Naive thymus-derived CD8-positive, alpha-beta T cell (primary cell): ENCODE measurements at places on chromosomes 1 and 21. TPM values are rescaled to one million over a fixed set of nuclear protein-coding genes. Genes with fewer than 3 reads are reported as not detected.

The SEMA6C gene
- 13.2 TPM for total RNA-seq

The SLC26A9 gene
- total RNA-seq, result not detected

The SELL gene
- 549 TPM for total RNA-seq

The FCER1G gene
- total RNA-seq, result 27.7 TPM

The TMEM54 gene
- not detected for total RNA-seq

The C1orf159 gene
- 24.9 TPM for total RNA-seq

DNA sequence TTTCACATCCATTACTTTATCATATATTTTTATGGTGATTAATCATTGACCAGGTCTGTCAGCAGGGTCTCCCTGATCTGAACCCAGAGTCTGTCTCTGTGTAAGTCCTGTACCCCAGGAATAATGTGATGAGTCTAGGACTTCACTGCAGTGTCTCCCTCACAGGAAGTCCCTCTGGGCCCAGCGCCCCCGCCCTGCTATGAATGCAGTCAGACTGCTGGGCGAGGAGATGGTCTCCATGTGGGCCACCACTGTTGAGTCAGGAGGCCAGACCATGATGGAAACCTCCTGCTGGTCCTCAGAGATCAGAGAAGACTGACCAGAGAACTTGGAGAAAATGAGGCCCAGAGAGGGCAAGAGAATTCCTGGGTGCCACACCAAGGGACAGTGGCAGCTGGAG lies 9.5 kb downstream of the TMEM222 start:
- H3K27ac ChIP-seq, result no peak overlapping the region
- H3K4me3 ChIP-seq, result no peak overlapping the region
- peaks cover 56% of the 10 kb centered on the region for H3K4me1 ChIP-seq

- peaks cover 11% of the 10 kb centered on the region for H3K27me3 ChIP-seq
- H3K36me3 ChIP-seq, result no peaks in the 10 kb centered on the region
- no peak overlapping the region for H3K4me3 ChIP-seq
- H3K27ac ChIP-seq, result no peak overlapping the region
- H3K4me1 ChIP-seq, result no peaks in the 10 kb centered on the region
- no peak for DNase-seq
Observed at GRCh38 chr1:152924191-152924590, 15.8 kb downstream of the IVL start.

- no peak overlapping the region for H3K27ac ChIP-seq
- H3K4me3 ChIP-seq, result no peak overlapping the region
- H3K36me3 ChIP-seq, result no peaks in the 10 kb centered on the region
- peaks cover 7% of the 10 kb centered on the region for H3K27me3 ChIP-seq
- no peaks in the 10 kb centered on the region for H3K4me1 ChIP-seq
Observed at GRCh38 chr1:168736520-168736919, 7.5 kb upstream of the DPT start.

DNA sequence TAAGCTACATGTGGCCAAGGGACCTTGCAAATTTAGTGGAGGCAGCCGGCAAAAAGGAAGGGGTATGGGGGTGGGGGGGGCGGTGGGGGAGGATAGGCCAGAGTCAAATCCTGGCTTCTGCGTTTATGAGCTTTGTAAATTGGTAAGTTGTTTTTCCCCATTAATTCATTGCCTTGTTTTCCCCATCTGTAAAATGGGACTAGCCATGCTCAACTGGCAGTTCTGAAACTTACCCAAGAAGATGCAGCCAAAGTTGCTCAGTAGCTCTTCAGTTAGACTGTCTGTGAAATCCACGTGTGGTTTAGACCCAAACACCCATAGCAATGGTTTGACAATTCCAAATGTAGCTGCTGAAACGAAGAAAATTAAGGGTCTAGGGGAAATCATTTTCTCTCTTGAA lies 52.3 kb upstream of the FAM89A start:
- no peaks in the 10 kb centered on the region for H3K36me3 ChIP-seq
- DNase-seq, result no peak
- H3K27me3 ChIP-seq, result peaks cover 20% of the 10 kb centered on the region
- no peak overlapping the region for H3K27ac ChIP-seq

DNA sequence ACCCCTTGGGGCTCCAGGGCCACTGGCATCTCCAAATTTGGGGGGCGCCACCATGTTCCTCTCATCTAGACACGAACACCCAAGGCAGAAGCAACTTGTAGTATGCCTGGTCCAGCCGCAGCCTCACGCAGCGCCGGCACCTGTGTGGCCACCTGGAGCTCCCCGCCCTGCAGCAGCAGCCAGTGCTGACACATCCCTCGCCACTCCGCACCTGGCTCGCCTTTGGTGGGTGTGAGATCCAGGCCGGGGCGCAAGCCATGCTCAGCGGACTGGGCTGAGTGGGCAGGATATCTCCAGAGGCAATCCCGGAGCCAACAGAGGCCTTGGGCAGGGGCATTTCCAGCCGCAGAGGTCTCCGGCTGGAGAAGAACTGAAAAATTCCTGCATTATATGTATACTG lies 1563.7 kb downstream of the NCAM2 start:
- H3K4me3 ChIP-seq, result no peak overlapping the region
- H3K36me3 ChIP-seq, result no peaks in the 10 kb centered on the region
- no peak for DNase-seq

DNA sequence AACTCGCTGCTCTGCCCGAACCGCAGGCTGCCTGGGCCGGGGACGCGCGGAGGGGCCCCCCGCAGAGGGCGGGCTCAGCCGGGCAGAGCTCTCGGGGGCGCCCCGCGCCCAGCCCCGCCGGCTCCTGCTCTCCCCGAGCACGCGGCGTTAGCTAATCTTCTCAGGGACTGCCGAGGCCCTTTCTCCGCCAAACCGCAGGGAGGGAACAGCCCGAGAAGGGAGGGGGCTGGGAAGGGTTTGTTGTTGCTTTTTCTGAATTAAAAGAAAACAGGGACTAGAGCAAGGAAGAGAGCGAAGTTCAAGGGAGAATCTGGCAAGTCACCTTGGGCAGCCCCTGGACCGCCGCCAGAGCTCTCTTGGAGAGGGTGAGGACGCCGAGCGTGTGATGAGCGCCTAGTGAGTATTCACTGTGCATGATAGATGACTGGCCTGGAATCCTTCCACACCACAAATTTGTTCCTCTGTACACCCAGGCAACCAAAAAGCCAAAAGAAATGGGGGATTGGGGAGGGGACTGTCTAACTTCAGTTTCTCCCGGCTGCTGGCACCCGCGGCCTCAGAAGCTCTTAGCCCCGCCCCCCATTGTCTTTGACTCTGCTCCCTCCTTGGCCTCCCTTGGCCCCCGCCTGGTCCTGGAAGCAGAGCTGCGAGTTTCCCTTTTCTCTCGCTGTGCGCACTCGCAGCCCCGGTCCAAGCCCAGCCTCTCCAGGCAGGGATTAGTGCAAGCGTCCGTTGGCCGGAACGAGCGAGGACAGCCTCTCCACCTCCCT lies 19.7 kb upstream of the LMX1A start:
- peak overlapping the region; percentile 84 for H3K4me3 ChIP-seq
- no peaks in the 10 kb centered on the region for H3K36me3 ChIP-seq
- H3K4me1 ChIP-seq, result peaks cover 16% of the 10 kb centered on the region
- DNase-seq, result peak; percentile 13
- peaks cover 67% of the 10 kb centered on the region for H3K27me3 ChIP-seq

GRCh38 chr21:46368533-46369285 lies 44.8 kb downstream of the PCNT start:
- H3K4me3 ChIP-seq, result peak overlapping the region; percentile 79
- DNase-seq, result peak; percentile 16
- H3K27ac ChIP-seq, result peak overlapping the region; percentile 92
- H3K27me3 ChIP-seq, result no peaks in the 10 kb centered on the region

GRCh38 chr1:208126108-208126507 lies 118.1 kb downstream of the PLXNA2 start:
- DNase-seq, result no peak
- no peak overlapping the region for H3K4me3 ChIP-seq
- no peaks in the 10 kb centered on the region for H3K36me3 ChIP-seq
- H3K27me3 ChIP-seq, result peaks cover 13% of the 10 kb centered on the region
- H3K27ac ChIP-seq, result no peak overlapping the region

GRCh38 chr1:33446590-33446989 lies 15.7 kb upstream of the PHC2 start:
- no peak for DNase-seq
- peaks cover 21% of the 10 kb centered on the region for H3K27me3 ChIP-seq
- no peak overlapping the region for H3K27ac ChIP-seq
- peaks cover 6% of the 10 kb centered on the region for H3K4me1 ChIP-seq

DNA sequence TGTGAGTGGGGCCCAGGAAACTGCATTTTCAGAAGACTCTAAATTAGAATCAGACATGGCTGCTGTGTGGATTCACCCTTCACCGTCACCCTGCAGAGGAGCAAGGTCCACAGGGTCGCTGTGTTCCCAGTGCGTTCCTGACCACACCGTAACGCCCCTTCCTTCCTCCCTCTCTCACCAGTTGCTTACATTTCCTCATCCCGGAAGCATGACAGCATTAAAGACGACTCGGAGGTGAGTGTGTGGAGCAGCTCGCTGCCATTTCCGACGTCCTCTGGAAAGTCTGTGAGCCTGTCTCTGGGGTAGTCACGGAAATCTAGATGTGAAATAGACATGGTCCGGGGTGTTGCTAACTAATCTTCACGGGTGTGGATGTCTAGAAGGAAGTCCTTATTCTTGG lies 45.9 kb downstream of the FAAP20 start:
- H3K4me3 ChIP-seq, result no peak overlapping the region
- H3K4me1 ChIP-seq, result peaks cover 42% of the 10 kb centered on the region
- H3K27ac ChIP-seq, result no peak overlapping the region
- no peaks in the 10 kb centered on the region for H3K27me3 ChIP-seq

- H3K4me3 ChIP-seq, result no peak overlapping the region
- H3K4me1 ChIP-seq, result peaks cover 72% of the 10 kb centered on the region
- no peak overlapping the region for H3K27ac ChIP-seq
- peaks cover 8% of the 10 kb centered on the region for H3K36me3 ChIP-seq
Observed at GRCh38 chr1:25714372-25714931, 85.5 kb upstream of the SELENON start.

GRCh38 chr1:112537456-112537855 lies 28.7 kb downstream of the WNT2B start:
- peaks cover 14% of the 10 kb centered on the region for H3K36me3 ChIP-seq
- H3K27ac ChIP-seq, result no peak overlapping the region
- no peaks in the 10 kb centered on the region for H3K4me1 ChIP-seq
- no peak overlapping the region for H3K4me3 ChIP-seq
- DNase-seq, result no peak

DNA sequence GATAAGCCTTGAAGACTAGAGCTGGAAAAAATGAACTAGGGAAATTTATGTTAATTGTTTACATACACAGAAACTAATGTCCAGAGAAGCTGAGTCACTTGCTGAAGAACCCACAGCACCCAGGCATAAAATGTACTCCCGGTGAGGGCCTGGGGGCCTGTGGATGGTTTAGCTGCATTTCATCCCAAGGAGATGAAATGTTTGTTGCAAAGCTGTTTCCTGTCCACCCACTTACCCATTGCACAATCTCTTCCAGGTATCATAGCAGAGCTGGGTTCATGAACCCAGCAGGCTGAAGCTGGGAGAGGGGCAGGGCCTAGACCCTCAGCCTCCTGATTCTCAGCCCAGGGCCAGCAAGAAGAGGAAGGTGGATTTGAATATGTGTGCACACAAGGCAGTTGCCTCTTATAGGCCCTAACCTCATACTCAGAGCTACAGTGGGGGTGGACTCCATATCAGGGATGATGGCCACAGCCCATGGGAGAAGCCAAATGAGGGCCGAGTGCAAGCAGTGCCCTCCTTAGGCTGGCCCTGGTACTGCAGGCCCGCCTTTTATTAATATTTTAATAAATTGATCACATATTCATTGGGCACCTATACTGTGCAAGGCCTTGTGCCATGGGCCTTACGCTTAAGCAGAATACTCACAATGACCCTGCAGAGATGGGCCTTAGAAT lies 110.8 kb downstream of the LACTBL1 start:
- no peak overlapping the region for H3K4me3 ChIP-seq
- H3K27ac ChIP-seq, result no peak overlapping the region
- H3K36me3 ChIP-seq, result no peaks in the 10 kb centered on the region
- DNase-seq, result no peak
